ENCODE measurements at places on chromosomes 2 and 18. TPM values are rescaled to one million over a fixed set of nuclear protein-coding genes. Genes with fewer than 3 reads are reported as not detected.

GRCh38 chr2:23656597-23656973 lies 270.3 kb downstream of the ATAD2B start:
- no peaks in the 10 kb centered on the region for H3K36me3 ChIP-seq
- no peaks in the 10 kb centered on the region for H3K27me3 ChIP-seq
- no peaks in the 10 kb centered on the region for H3K4me1 ChIP-seq
- H3K4me3 ChIP-seq: no peak overlapping the region
- no peak for DNase-seq

DNA sequence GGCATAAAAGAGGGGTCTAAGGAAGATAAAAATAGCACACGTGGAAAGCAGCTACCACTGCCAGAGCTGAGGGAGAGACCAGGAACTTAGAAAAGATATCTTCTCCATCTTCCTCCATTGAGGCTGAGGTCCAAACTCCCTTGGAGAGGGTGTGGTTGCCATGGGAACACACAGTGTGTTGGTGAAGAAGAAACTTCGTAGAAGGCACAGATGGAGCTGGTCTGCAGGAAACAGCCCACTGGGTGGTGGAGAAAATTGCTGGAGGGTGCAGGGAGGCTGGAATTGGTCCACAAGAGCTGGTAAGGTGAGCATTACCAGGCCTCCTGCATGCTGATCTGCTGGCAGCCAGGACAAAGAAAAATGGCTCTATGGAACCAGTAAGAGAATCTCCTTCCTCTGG lies 191.0 kb downstream of the HRH4 start:
- no peak for DNase-seq
- no peak overlapping the region for H3K27ac ChIP-seq
- H3K27me3 ChIP-seq: no peaks in the 10 kb centered on the region
- H3K4me1 ChIP-seq: no peaks in the 10 kb centered on the region

ZNG1B gene
- total RNA-seq: 46.8 TPM

SLC38A11 gene
- 5.4 TPM for total RNA-seq

Data from B cell (primary cell).